ENCODE measurements at places on chromosomes 6 and 20. TPM values are rescaled to one million over a fixed set of nuclear protein-coding genes. Genes with fewer than 3 reads are reported as not detected.

Gene NKX2-2
- total RNA-seq = not detected

Gene GHRH
- total RNA-seq = not detected

GRCh38 chr20:43014206-43014605, 175.5 kb downstream of the PTPRT start:
- no peak for DNase-seq

DNA sequence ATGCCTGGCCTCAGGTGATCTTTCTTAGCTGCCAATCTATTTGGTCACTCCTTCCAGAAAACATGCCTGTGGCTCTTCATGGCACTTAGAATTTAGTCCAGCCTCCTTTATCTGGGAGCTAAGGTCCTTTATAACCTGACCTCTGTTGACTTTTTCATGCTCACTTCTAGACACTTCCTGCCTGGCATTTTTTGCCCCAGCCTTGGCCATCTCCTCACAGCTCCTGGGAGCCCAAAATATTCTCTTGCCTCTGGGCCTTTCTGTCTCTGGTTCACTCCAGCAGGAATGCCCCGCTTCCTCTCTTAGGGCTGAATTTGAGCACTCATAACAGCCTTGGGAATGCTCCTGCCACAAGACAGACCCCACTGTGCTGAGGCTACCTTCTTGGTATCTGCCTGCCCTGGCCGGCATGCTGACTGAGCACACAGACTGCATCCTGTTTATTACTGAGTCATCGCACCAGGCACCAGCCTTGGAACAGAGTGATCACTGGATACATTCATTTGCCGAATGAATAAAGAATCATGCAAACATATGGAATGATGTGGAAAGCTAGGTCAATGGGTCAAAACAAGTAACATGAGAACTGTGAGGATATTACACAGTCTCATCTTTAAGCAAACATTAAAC, 5.8 kb upstream of the EEF1E1 start:
- DNase-seq = no peak

DNA sequence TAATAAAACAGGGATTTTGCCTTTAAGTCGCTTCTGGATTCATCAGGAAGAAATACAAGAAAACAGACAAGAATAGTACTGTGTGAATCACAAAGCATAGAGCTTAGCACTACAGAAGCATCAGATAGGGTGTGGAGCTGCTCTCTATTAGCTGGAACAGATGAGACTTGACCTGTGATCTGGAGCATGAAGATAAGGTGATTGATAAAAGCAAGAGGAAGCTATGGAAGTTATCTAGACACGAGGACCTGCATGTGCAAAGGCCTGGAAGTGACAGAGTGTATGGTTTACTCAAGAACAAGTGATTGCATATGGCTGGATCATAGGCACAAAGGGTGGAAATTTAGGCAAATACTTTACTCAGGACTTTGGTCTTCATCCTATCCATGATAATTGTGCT, 112.9 kb upstream of the MLIP start:
- no peak for DNase-seq

DNA sequence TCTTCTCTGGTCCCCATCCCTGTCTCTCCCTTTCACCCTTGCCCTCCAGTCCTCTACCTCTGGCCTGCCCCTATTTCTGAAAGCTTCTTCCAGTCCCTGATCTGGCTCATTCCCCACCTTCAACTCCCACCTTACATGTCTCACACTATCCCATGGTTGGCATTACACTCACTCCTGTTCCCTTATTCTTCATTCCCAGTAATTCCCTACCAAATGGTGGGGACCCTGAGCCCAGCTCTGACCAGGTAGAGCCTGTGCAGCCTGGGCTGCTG, 6.4 kb downstream of the TP53INP2 start:
- no peak for DNase-seq

- no peak for DNase-seq
Measured at GRCh38 chr20:58003525-58003924, 224.9 kb downstream of the ANKRD60 start.
